A549 treated with Mapracorat at 1 μM for 4 hours (cell line): ENCODE measurements at places on chromosomes 12 and 14. TPM values are rescaled to one million over a fixed set of nuclear protein-coding genes. Genes with fewer than 3 reads are reported as not detected.

The PTPRB gene
- 0.42 to 1.2 TPM (median 1.1 TPM) in 5 replicates for total RNA-seq

The TAS2R20 gene
- total RNA-seq, result 0.10 to 0.19 TPM in 2 of 5 replicates, not detected in the others

The LRRIQ1 gene
- total RNA-seq, result 0.42 to 0.82 TPM (median 0.62 TPM) in 5 replicates

The DDHD1 gene
- 5.3 to 6.8 TPM (median 6.4 TPM) in 5 replicates for total RNA-seq

The HCAR1 gene
- total RNA-seq, result 0.02 to 0.06 TPM (median 0.05 TPM) in 3 of 5 replicates, not detected in the others

The GPRC5A gene
- total RNA-seq, result 222 to 371 TPM (median 313 TPM) in 5 replicates

The HDAC7 gene
- total RNA-seq, result 50.9 to 66.1 TPM (median 63.9 TPM) in 5 replicates

The ZNF641 gene
- 4.6 to 6.3 TPM (median 5.5 TPM) in 5 replicates for total RNA-seq

The ATP5F1B gene
- 808 to 925 TPM (median 897 TPM) in 5 replicates for total RNA-seq

The IKZF4 gene
- total RNA-seq, result 2.0 to 3.0 TPM (median 2.8 TPM) in 5 replicates
